ENCODE measurements at places on chromosomes 16 and 17. TPM values are rescaled to one million over a fixed set of nuclear protein-coding genes. Genes with fewer than 3 reads are reported as not detected.

Gene E4F1
- total RNA-seq, result 50.8 TPM

Gene BORCS6
- total RNA-seq, result 9.3 TPM

Gene ZNF276
- total RNA-seq, result 19.9 TPM

Gene METTL16
- total RNA-seq, result 34.7 TPM
